NB4 (cell line): ENCODE measurements at places on chromosomes 11 and 22.
A peak's percentile ranks its signal among the peaks of the same experiment; 100 is the strongest.

DNA sequence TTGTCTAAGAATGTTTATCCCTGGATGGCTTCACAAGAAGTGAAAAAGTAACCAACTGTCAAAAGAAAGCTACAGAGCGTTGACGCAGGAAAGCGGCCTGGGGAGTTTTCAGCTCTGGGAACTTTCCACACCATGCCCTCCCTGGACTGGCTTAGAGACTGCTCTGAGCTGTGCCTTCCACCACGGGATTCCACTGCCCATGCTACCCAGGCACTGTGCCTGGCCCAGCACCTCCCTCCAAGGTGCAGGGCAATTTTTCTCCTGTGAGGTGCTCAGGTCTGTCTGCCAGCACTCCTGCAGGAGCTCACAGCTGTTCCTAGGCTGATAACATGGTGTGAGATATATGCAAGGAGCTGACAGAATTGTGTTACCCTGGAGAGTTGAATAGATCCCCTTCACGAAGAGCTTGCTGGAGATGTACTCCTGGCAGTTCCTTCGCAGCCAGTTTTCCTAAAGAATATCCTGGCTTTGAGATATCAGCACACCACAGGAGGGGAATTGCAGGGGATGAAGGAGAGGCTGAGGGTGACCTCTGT, 258.3 kb upstream of the B3GAT1 start:
- no peak for DNase-seq

DNA sequence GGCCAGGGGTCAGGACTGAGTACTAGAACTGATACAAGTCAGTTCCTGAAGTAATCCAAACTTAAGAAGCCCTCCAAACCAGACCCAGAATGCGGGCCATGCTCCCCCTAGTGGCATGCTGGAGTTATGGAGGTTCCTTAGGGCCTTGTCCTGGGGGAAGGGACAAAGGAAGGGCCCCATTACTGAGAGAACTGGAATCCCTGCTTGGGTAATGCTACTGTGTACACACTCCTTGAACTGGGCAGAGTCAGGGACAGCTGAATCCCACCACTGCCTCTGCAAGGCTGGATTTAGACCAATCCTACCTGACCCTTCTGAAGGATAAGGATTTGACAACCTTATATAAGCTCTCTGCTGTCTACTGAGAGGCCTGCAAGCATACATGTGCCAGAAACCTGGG, 97.3 kb upstream of the AKIP1 start:
- DNase-seq, result peak; percentile 86

DNA sequence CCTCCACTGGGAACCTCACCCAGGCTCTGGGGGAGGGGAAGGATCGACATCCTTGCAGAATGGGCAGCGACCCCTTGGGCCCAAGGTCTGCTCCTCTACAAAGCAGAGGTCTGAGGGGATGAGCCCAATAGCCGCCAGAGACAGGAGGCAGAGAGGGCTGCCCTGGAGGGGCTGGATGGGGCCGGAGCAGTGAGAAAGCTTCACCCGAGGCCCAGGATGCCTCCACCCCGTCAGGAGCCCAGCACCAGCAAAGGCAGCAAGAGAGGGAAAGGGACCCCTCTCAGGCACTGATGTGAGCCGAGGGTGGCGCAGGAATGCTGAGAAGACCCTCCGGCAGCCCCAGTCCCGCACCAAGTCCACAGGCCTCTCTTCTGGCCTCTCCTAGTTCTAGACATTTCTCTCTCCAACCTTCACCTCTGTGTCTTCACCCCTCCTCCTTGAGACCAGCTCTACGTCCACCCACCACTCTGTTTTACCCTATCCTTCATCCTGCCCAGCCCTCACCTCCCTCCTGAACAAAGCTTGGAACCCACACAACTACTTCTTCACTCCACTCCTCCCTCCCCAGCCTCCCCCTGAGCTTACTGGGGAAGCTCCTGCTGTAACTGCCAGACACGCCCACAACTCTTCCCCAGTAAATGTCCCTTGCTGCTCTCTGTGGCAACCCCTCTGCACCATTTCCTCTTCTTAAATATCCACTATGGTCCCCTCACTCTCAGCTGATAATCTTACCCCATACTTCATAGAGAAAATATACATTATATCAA, 131.9 kb downstream of the MPPED1 start:
- DNase-seq, result peak; percentile 45

DNA sequence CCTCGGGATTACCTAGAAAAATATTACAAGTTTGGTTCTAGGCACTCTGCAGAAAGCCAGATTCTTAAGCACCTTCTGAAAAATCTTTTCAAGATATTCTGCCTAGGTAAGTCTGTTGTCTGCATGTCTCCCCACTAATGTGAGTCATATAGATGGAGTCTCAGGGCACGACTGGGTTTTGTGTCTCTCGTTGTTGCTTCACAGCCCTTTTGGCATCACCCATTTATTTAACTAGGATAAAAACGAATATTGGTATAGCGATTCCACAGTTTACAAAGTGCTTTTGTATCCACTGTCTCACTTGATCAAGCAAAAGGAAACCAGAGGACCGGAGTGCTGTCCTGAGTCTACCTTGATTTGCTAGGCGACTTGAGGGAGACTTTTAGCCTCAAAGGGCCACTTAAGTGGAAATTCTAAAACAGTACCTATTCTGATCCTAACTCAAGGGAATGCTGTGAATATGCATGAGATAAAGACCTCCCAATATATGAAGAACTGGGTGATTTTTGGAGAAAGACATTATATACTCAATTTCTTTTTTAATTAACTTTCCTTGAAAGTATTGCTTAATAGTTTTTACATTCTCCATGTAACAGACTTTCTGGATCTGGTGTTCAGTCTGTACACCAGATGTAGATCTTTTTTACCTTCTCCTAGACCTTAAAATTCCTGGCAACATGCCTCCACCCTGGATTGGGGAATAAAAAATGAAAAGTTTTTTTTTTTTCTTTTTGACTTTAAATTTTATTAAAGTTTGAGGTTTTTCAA, 590 bp downstream of the NNMT start:
- no peak for DNase-seq

DNA sequence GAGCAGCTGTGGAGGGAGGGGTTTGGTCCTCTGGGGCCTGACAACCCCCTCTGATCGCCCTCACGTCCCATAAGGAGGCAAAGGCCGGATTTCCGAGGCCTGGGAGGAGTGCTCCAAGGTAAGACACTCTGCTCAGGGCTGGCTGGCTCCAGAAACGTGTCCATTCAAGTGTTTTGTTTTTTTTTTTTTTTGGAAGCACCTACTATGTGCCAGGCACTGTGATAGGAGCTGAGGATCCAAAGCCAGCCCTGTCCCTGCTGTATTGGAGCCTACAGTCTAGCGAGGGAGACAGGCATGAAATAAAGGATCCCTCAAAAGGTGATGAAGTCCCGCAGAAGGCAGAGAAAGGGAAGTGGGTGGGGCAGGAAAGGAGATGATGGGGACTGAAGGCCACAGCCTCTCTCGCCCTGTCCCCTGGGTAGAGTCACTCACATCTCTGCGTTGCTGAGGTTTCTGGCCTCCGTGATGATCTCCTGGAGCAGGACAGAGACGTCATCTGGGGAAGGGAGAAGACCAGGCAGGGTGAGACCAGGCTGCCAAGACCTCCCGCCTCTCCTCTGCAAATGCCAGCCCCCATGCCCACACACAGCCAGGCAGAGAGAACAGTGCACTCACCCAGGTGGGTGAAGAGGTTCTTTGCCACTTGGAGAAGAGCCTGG, 89.2 kb downstream of the PDE2A start:
- peak; percentile 34 for DNase-seq

GRCh38 chr11:73201249-73201648, 16.8 kb upstream of the P2RY2 start:
- DNase-seq, result peak; percentile 90

- no peak for DNase-seq
Measured at GRCh38 chr11:134632347-134633119, 220.5 kb upstream of the B3GAT1 start.

GRCh38 chr11:119626871-119627270, 102.1 kb downstream of the NECTIN1 start:
- no peak for DNase-seq

DNA sequence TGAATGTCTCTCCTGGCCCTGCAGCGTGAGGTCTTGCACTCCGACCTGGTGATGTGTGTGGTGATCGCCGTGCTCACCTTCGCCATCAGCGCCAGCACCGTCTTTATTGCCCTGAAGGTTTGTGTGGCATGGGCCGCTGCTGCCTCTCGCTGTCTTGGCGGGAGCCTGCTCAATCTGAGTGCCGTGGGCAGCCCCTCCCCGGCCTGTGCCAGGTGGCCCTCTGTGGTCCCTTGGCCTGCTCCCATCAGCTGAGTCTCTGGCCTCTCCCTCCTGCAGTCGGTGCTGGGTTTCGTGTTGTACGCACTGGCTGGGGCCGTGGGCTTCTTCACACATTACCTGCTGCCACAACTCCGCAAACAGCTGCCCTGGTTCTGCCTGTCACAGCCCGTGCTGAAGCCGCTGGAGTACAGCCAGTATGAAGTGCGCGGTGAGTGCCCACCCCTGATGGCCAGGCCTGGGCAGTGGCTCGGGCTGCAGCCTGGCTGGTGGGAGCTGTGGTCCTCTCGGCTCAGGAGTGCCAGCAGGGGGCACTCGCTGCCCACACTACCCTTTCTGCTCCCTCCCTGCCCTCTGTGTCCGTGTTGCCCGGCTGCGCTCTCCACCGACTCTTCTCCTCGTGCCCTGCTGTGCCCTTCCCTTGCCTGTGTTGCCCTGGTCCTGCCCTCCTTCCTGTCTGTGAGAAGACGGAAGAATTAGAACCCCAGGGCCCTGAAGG, 10.2 kb downstream of the PCNX3 start:
- peak; percentile 60 for DNase-seq

- DNase-seq, result no peak
Measured at GRCh38 chr11:64000026-64000739, 13.9 kb downstream of the OTUB1 start.

GRCh38 chr11:118621784-118622375, 14.5 kb downstream of the PHLDB1 start:
- DNase-seq, result no peak

GRCh38 chr11:96337541-96338431, 5.2 kb downstream of the MAML2 start:
- DNase-seq, result peak; percentile 23

GRCh38 chr22:50498322-50498890, 9.1 kb downstream of the LMF2 start:
- peak; percentile 77 for DNase-seq

GRCh38 chr11:128544471-128545051, 42.8 kb downstream of the ETS1 start:
- no peak for DNase-seq

DNA sequence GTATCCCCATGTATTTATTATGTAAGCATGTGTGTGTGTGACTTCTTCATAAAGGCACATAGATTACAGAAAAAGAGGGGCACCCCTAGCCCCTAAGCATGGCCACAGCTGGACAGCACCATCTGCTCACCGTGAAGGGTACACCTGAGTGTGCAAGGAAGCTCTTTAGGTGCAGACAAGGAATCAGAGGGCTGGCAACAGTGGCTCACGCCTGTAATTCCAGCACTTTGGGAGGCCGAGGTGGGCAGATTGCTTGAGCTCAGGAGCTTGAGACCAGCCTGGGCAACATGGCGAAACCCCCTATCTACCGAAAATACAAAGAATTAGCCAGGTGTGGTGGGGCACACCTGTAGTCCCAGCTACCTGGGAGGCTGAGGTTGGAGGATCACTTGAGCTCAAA, 56.3 kb downstream of the DGCR2 start:
- no peak for DNase-seq

DNA sequence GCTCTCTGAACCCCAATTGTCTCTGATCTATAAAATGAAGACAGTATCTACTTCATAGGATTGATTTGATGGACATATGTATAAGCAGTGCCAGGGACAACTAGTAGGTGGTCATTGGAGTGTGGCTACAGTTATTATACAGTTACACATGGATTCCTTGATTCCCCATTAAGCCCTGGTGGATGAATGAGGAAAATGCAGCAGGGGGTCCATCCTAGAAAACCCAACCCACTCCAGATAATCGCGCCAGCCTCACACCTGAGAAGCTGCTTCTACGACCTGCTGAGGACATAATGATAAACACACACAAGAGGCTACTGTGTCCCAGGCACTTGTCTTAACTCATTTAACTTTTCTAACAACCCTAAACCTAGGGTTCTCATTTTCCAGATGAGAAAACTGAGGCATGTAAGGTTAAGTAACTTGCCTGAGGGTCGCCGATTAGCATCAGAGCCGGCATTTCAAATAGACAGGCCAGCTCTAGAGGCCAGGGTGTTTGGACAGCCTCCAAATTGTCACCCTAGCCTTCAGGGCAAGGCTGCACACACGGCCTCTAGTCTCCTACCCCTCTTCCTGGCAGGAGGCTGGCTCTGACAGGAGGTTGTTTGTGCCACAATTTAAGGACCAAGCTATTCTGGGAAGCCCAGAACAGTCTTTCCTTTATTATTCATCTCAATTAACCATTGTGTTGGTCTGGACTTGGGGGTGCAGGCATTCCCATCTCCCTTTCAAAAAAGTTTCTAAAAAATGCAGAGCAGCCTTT, 3.8 kb upstream of the C11orf91 start:
- no peak for DNase-seq

DNA sequence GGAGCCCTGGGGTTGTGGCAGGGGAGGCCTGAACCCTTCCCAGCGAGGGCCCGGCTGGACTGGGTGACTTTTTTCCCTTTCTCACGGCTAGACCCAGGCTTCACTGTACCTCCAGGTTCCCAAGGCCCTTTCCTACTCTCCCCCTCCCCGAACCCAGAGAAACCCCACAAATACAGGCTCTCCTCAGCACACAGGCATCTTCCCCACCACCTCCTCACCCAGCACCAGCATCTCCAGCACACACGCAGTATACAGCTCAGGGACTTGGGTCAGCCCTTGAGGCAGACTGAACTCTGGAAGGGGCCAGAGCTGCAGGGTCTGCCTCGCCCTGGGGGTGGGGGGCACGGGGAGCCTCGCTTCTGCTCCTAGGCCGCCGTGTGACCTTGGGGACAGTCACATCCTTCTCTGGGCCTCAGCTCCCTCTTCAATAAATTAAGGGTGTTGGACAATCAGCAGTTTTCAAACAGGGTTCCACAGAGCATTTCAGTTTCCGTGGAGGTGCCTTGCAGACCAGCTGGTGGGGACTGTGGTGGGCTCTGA, 4.5 kb downstream of the TMPRSS13 start:
- no peak for DNase-seq

DNA sequence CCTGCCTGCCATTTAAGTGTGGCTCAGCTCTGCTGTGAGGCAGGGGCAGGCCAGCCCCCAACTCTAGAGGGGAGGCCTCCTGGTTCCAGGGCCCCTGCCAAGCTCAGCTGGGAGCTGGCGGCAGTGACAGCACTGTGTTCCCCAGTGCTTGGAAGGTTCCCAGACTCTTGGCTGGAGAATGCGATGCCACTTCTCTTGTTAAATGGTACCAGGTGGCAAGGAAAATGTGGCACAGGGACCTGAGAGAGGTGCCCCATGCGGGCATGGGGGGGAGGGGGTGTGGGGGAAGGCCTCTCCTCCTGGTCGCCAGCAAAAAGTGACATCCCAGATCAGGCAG, 8.4 kb upstream of the TNFRSF13C start:
- no peak for DNase-seq

- DNase-seq, result peak; percentile 22
Measured at GRCh38 chr11:14454861-14455632, 44.6 kb downstream of the COPB1 start.

- no peak for DNase-seq
Measured at GRCh38 chr11:80958987-80959386, 1518.2 kb upstream of the TENM4 start.

- peak; percentile 52 for DNase-seq
Measured at GRCh38 chr22:40487663-40488249, 117.4 kb downstream of the SGSM3 start.

- DNase-seq, result no peak
Measured at GRCh38 chr22:21582801-21583740, 15.6 kb downstream of the UBE2L3 start.

- peak; percentile 19 for DNase-seq
Measured at GRCh38 chr22:37343348-37343747, 61.0 kb downstream of the CYTH4 start.
